ENCODE measurements at places on chromosomes 3 and 15. TPM values are rescaled to one million over a fixed set of nuclear protein-coding genes. Genes with fewer than 3 reads are reported as not detected.

- H3K4me3 ChIP-seq: no peak overlapping the region
- H3K4me1 ChIP-seq: no peaks in the 10 kb centered on the region
- H3K36me3 ChIP-seq: no peaks in the 10 kb centered on the region
- no peak for DNase-seq
These were observed 830.0 kb upstream of the ALCAM start for GRCh38 chr3:104536715-104537114.

GRCh38 chr3:108125550-108126071, 34.8 kb upstream of the CD47 start:
- H3K36me3 ChIP-seq: peaks cover 27% of the 10 kb centered on the region
- peaks cover 2% of the 10 kb centered on the region for H3K27me3 ChIP-seq
- H3K27ac ChIP-seq: peak overlapping the region; percentile 93

The SAXO2 gene
- total RNA-seq: not detected

The P2RY13 gene
- not detected for total RNA-seq

DNA sequence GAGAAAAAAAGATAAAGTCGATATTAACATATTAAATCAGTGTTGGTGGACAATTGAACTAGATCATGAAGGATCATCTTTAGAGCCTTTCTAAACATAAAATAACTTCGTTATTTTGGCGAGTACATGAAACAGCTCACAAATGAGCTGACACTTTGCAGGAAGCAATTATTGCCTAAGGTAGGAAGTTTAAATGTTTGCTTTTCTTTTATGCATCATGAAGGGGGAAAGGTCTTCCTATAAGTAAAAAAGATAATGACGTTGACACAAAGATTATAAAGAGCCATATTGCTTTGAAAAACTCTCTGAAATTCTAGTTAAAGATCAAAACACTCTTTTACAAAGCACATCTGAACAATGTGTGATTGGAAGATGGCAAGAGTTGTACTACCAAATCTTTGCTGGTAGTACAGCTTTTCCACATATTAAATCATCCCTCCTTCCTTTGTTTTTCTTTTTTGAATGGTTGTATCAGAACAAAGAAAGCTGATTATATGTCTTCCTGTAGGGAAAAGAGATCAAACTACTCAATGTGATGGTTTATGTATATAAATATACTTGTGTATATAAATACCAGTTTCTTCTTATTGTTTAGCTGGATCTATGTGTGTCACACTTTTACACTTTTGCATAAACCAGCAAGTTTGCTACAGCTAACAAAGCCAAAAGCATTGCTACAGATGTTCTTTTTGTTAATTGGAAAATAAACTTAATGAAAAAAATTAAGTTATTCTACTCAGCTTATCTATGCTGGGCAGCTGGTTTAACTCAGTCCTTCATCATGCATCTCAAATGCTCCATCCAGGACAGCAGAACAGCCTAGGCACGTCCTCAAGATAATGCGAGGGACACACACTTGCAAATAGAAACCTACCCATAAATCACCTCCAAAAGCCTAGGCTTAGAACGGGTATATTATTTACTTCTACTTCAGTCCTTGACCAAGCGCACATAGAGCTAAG, 850.8 kb upstream of the ROBO1 start:
- no peaks in the 10 kb centered on the region for H3K36me3 ChIP-seq
- no peak for DNase-seq
- no peaks in the 10 kb centered on the region for H3K4me1 ChIP-seq
- no peak overlapping the region for H3K4me3 ChIP-seq

The THAP10 gene
- total RNA-seq: 0.47 TPM

DNA sequence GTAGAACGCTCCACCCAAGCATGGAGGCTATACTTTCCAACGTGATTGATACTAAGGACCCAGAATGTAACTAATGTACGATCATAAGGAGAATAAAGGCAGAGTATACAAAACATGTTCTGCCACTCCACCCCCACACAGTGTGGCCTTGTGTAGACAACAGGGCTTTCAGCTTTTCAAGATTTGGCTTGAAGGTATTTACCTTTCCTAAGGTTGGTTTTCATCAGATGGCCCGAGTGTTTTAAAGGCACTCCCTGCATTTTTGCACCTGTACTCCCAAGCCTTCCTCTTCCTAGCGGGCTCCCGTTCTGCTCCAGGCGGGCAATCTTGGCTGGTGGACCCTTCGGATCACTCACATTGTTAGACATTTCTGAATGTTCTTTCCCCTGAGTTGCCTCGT, 4.6 kb downstream of the SATB1 start:
- peaks cover 77% of the 10 kb centered on the region for H3K36me3 ChIP-seq
- peak overlapping the region; percentile 47 for H3K27ac ChIP-seq
- no peaks in the 10 kb centered on the region for H3K27me3 ChIP-seq
- peaks cover 73% of the 10 kb centered on the region for H3K4me1 ChIP-seq
- H3K4me3 ChIP-seq: peak overlapping the region; percentile 57

DNA sequence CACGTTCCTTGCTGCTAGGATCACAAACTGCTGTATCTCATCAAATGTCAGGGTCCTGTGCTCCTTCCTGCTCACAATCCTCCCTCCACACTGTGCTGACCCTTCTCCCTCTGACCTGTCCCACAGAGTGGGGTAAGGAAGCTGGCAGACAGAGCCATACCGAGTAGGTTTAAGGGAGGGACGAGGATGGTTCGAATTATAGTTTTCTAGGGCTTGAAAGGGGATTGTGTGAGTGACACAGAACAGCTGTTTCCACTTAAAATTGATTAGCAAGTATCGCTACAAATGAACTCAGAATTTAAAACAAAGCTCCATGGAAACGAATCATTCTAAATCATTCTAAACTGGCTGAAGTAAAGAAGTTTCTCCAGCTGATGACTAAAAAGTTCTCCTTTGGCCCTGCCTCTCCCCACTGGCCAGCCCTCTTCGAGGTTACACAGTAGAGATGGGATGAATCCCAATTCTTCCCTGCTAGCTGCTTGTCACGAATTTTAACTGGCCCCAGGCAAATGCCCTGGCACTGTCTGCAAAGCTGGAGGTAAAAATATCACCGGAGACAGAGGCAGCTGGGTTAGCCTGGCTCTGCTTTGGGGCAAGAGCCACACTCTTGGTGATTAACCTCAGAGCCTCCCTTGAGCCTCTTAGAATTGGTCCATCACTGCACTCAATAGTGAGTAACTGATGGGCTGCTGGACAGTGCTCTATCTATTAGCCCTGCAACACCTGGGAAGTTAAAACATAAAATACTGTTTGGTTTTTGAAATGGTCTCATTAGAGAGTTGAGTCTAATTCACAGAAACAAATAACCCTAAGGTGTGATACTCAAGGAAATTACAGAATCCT, 194.9 kb downstream of the CHST2 start:
- no peaks in the 10 kb centered on the region for H3K27me3 ChIP-seq
- no peaks in the 10 kb centered on the region for H3K36me3 ChIP-seq
- H3K4me1 ChIP-seq: no peaks in the 10 kb centered on the region
- no peak overlapping the region for H3K4me3 ChIP-seq
- H3K27ac ChIP-seq: no peak overlapping the region
- DNase-seq: no peak

The IFT122 gene
- total RNA-seq: 34.0 TPM

The SLC22A13 gene
- total RNA-seq: 0.47 TPM

- no peak overlapping the region for H3K27ac ChIP-seq
- H3K27me3 ChIP-seq: no peaks in the 10 kb centered on the region
- H3K36me3 ChIP-seq: no peaks in the 10 kb centered on the region
- no peak for DNase-seq
- no peak overlapping the region for H3K4me3 ChIP-seq
These were observed 153.8 kb upstream of the RAP2B start for GRCh38 chr3:153008226-153008625.

- no peaks in the 10 kb centered on the region for H3K4me1 ChIP-seq
- H3K36me3 ChIP-seq: no peaks in the 10 kb centered on the region
- H3K4me3 ChIP-seq: no peak overlapping the region
- H3K27me3 ChIP-seq: no peaks in the 10 kb centered on the region
- no peak for DNase-seq
- no peak overlapping the region for H3K27ac ChIP-seq
These were observed 1076.1 kb upstream of the CADM2 start for GRCh38 chr3:83882701-83883100.

The ARGFX gene
- total RNA-seq: not detected

DNA sequence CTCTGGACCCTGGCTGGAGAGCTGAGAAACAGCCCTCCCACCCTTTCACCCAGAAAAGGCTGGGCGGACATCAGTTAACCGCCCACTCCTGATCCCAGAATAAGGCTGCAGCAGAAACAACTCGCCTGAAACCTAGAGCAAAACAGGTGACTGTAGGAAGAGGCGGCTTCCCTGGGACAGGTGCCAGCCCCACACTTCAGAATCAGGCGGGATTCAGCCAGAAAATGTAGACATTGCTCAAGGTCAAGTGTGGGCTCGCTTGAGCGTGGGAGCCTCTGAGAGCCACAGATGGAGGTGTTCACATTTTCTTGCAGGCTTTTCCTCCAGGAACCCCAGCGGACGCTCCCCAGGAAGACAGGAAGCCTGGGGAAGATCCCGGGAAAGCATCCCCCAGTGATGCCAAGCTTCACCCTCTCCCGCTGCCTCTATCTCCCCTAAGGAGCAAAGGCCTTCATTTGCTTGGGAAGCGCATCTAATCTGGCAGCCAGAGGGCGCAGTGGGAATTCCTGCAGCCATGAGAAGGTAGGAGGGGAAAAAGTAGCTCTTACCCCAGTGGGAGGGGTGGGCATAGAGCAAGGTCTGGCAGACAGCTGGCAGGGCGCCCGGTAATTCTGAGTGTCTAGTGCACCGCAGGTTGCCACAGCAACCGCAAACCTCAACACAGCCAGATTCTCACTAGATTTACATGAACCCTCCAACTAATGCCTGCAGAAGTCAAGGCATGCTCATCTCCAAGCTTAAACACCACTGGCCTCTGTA, 77.7 kb downstream of the OCA2 start:
- H3K4me1 ChIP-seq: no peaks in the 10 kb centered on the region
- no peak for DNase-seq
- no peak overlapping the region for H3K4me3 ChIP-seq
- no peak overlapping the region for H3K27ac ChIP-seq

DNA sequence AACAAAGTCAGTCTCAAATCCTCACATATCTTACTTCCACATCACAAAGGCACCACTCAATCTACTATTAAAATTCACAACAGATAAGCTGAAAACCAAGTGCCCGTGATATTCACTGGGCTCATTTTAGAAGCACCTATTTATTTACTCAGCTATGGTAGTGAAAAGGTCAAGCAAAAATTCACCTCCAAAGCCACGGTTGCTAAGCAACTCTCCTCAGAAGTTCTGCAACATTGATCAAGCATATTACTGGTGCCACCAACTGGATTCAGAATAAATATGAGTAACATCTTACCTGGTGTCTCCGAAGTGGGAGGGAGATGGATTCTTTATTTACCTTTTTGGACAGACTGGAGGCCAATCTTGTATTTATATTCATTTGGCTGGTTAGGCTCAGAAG, 714.8 kb downstream of the FHIT start:
- no peak overlapping the region for H3K4me3 ChIP-seq
- DNase-seq: no peak
- H3K27ac ChIP-seq: no peak overlapping the region
- no peaks in the 10 kb centered on the region for H3K4me1 ChIP-seq
- H3K36me3 ChIP-seq: no peaks in the 10 kb centered on the region

The CHL1 gene
- not detected for total RNA-seq

- H3K4me1 ChIP-seq: peaks cover 47% of the 10 kb centered on the region
- no peak for DNase-seq
- peaks cover 9% of the 10 kb centered on the region for H3K36me3 ChIP-seq
- H3K4me3 ChIP-seq: peak overlapping the region; percentile 76
- H3K27me3 ChIP-seq: peaks cover 12% of the 10 kb centered on the region
These were observed 57.9 kb downstream of the CMSS1 start for GRCh38 chr3:99875581-99875928.

- DNase-seq: no peak
- H3K4me1 ChIP-seq: peaks cover 14% of the 10 kb centered on the region
- H3K27me3 ChIP-seq: peaks cover 11% of the 10 kb centered on the region
- no peak overlapping the region for H3K4me3 ChIP-seq
- H3K36me3 ChIP-seq: no peaks in the 10 kb centered on the region
These were observed 357.4 kb downstream of the RSL24D1 start for GRCh38 chr15:54839379-54839778.

DNA sequence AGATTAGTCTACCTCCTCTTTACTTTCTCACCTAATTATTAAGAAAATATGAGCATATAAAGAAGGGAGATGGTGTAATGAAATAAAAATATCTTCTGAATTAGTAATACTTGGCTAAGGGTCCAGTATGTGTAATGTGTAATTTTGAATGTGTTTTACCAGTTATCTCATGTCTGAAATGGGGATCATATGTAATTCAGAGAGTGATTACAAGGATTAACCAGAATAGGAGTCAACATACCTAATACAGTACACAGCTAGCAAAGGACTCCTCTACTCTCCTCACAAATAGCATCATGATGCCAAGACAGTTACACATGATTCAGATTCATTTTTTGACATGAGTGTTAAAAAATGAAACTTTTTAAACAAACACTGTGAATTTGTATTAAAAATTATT, 570.4 kb downstream of the SI start:
- no peaks in the 10 kb centered on the region for H3K27me3 ChIP-seq
- DNase-seq: no peak
- no peaks in the 10 kb centered on the region for H3K4me1 ChIP-seq
- no peak overlapping the region for H3K4me3 ChIP-seq
- H3K36me3 ChIP-seq: no peaks in the 10 kb centered on the region
- H3K27ac ChIP-seq: no peak overlapping the region

GRCh38 chr3:58411851-58412830, 21.5 kb downstream of the PDHB start:
- no peak overlapping the region for H3K4me3 ChIP-seq
- no peaks in the 10 kb centered on the region for H3K27me3 ChIP-seq
- DNase-seq: no peak
- H3K4me1 ChIP-seq: peaks cover 7% of the 10 kb centered on the region
- H3K36me3 ChIP-seq: peaks cover 32% of the 10 kb centered on the region
- peak overlapping the region; percentile 18 for H3K27ac ChIP-seq

All from activated CD8-positive, alpha-beta memory T cell treated with anti-CD3 and anti-CD28 coated beads, Interleukin-2, amount 10 ng/mL, durations not matched to agents 7 days and 5 days (primary cell).